ENCODE measurements at places on chromosomes 2 and 18.

- DNase-seq, result no peak
Observed at GRCh38 chr2:46041434-46041833, 255.8 kb upstream of the EPAS1 start.

DNA sequence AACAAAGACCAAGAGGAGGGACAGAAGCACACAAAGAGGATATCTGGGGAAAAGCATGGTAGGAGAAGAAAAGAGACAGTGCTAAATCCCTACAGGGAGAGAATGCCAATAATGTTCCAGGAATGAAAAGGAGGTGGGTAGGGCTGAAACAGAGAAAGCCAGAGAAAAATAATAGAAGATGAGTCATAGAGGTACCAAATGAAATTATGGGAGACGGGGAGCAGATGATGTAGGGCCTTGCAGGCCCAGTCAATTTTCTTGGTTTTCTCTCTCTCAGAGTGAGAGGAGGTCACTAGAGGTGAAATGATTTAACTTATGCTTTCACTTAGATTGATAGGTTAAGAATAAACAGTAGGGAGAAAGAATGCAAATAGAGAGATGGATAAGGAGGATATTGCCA, 61.5 kb downstream of the RPRM start:
- DNase-seq, result no peak

DNA sequence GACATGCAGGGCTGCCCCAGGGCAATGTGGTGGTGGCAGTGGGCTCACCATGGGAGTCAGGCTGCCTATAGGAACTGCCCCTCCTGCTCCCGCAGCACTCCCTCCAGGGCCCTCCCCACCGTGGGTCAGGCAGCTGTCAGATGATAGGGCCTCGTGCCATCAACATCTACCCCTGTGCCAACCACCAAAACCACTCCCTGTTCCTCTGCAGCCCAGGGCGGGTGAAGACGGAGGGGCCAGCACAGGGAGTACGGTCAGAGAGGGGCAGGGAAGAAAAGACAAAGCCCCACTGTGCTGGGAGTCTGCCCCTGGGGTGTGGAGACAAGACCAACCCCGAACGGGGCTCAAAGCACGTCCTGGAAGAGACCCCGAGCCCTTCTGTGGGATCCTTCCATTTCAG, 97.4 kb downstream of the TNS1 start:
- no peak for DNase-seq

DNA sequence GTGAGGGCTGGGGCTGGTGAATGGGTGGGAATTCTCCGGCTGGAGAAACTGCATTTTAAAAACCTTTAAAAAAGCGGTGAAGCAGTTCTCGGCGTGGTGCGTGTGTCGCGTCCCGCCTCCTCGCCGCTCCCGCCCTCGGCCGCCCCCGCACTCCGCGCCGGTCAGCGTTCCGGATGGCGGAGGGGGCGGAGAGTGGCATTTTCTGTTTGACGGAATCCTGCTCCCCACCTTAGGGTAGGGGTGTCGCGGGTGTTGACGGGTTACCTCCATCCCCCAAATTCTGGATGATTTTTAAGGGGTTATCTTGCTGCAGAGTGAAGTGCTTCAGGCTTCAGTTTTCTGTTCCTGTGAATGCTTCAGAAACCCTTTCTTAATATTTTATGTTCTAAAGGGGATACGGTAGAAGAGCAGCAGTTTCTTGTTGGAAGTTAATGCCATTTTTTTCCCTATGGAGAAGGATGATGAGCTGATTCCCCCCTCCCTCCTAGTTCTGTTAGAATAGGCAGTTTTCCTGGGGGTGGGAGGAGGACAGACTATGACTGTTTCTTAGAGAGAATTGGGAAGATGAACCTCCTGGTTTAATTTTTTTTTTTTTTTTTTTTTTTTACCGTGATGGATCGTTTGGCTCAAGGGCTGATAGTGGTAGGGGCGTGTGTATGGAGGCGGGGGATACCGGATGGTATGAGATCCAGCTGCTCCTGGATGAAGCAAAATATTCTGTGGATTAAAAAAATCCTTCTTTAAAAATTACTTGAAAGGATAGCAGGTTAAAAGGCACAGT, 756 bp downstream of the ABI2 start:
- DNase-seq, result peak; percentile 59

- DNase-seq, result no peak
Observed at GRCh38 chr18:26181343-26181826, 44.9 kb upstream of the TAF4B start.

- no peak for DNase-seq
Observed at GRCh38 chr2:60948926-60949579, 67.7 kb downstream of the REL start.

DNA sequence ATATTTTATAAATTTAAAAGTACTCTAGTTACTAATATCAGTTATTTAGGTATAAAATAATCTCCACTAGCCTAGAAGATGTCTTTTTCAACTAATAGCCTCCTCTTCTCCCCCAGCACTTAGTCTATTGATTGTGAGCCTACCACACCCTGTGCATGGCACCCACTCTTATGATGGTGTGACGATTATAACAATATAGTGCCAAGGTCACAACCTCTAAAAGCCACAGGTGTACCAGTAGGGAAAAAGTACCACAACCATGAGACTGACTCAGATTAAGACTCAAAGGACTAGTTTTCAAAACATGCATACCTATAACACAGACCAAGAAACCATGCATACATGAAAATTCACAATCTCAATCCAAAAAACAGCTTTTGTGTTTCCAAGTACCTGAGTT, 27.6 kb downstream of the THADA start:
- DNase-seq, result no peak

GRCh38 chr2:219997341-219997851, 370.0 kb downstream of the SLC4A3 start:
- DNase-seq, result peak; percentile 48

GRCh38 chr2:48902521-48902920, 147.0 kb upstream of the LHCGR start:
- DNase-seq, result no peak

GRCh38 chr18:65941482-65941881, 190.7 kb downstream of the CDH7 start:
- DNase-seq, result no peak

DNA sequence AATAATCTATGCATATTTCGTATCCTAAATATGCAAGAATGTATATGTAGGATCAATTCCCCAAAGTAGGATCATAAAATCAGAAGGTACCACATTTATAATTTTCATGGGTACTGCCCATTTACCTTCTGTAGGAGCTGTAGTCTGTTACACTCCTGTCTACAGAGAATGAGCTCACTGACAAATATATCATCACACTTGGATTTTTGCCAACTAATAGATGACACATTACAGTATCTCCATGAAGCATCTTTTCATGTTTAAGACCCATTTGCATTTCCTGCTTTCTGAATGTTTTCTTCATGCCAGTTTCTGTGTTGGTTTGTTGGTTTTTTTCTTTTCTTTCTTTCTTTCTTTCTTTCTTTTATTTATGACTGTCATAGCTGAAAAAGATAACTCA, 70.9 kb upstream of the EML6 start:
- no peak for DNase-seq

GRCh38 chr2:53632714-53633113, 134.9 kb upstream of the CHAC2 start:
- DNase-seq, result no peak

DNA sequence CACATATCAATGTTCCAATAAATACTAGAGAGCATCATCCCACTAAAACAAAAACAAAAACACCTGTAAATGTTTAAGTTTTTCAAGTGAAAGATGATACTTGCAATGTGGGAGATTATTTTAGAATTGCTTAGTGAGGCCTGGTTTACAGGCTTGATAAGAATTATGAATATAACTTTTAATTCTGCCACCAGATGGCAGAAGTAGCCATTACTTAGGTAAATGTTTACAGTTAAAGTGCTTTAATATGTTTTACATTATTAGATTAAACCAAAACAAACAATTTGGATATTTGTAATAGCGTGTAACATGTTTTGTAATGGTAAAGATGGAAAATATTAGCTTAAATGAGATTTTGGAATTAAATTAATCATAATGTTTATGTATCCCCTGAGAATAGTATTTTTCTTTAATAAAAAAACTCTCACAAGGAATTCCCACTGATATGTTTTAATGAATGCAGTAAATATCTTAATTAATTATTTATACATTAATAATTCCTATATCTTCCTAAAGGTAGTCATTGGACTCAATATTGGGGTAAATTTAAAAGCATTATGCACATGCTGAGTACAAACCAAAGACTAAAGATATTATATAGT, 522.0 kb downstream of the SPAG16 start:
- DNase-seq, result no peak

DNA sequence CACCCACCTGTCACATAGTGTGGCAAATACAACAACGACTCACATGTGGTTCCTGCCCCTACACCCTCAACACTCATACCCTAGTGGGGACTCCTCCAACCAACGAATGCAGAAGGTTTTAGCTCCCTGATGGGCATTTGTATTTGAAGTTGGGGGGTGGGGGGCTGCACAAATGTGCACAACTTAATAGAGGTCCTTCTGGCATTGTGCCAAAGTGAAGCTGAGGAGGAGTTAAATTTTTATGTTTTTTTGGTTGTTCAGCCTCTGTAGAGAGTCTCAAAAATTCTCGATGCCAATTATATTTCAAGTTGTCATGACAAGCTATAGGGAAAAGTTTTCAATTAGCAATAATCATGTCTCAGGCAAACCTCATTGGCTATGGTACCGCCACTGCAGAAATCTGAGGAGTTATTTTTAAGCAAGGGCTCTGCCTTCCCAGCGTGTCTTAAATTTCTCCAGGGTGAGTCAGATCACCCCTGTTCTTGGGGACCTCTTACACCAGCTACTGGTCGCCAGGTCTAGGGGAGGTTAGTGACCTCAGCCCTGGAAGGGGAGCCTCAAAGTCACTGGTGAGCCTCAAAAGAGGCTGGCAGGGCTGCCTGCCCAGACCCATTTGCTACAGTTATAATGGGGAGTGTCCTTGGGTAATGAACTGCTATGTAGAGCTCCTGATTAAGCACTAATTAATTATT, 102.7 kb upstream of the TAF1B start:
- no peak for DNase-seq

DNA sequence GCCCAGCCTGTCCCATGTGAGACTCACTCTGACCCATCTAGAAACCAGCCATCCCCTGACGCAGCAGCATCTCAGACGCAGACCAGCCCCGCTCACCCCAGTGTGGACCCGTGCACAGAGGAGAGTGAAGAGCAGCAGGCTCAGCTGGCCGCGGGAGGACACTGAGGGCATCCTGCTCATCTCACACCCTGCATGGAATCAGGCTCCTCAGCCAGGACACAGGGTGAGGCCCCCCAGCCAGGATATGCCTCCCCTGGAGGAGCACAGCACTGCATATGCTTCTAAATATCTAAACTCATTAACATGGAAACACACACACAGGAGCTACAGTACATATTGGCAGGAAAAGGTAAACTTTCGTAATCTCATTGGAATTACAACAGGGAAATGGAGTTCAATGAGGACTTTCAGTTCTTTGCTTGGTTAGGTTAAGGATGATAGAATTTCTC, 34.4 kb downstream of the NEMP2 start:
- DNase-seq, result no peak

DNA sequence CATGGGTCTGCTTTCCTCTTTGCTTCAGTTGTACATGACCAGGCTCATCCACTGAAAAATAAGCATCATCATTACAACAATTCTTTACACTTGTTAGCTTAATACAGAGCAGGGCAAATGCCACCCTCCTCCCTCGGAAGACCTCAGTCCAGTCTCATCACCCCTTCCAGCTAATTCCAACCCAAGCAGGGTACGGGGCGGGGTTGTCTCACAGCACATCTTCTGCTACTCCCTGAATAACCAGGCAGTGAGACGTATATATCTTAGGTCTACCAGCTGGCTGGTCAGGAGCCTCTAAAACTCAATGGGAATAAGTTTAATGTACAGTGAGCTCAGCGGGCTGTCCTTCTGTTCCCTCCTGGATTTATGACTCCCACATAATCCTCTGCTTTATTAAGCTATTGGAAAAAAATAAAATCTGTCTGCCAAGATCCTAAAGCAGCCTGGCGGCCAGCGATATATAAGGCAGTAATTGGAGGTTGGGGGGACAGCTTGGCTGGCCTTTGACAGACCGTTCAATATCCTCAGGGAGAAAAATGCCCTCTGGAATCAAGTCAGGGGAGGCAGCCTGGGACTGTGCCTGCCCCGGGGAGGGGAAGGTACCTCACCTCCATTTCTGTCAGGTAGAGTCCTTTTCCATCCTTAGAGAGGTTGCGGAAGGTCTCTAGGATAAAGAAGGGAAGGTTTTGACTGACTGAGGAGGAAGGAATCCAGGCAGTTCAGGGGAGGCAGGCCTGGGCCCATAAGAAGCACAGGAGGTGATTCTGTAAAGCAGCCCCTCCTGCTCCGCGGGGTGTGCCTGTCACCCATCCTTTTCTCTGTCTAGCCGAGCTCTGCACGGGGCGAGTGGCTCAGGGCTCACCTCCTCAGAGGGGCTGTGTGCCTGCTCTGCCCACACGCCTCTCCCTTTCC, 76.3 kb downstream of the CAPN13 start:
- no peak for DNase-seq

- no peak for DNase-seq
Observed at GRCh38 chr2:80473796-80474195, 169.2 kb upstream of the LRRTM1 start.

DNA sequence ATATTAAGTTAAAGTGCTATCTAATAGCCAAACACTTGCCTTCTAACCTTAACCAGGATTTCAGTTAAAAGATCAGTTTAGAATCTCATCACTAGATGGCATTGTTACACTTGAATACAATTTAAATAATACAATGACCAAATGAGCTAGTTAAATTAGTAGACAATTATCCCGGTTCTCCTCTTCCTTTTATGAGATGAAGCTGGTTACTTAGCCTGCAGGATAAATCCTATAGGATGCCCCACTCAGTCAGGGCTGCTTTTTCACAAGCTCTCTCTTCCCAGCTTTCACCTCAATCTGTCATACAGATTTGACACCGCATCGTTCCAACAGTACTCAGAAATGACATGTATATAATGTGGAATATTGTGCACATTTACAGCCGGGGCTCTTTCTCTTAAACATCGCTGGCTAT, 678.8 kb downstream of the KCNJ3 start:
- DNase-seq, result peak; percentile 14

- no peak for DNase-seq
Observed at GRCh38 chr2:69300650-69301049, 86.4 kb downstream of the GFPT1 start.

- no peak for DNase-seq
Observed at GRCh38 chr2:65668744-65669143, 236.3 kb upstream of the SPRED2 start.

DNA sequence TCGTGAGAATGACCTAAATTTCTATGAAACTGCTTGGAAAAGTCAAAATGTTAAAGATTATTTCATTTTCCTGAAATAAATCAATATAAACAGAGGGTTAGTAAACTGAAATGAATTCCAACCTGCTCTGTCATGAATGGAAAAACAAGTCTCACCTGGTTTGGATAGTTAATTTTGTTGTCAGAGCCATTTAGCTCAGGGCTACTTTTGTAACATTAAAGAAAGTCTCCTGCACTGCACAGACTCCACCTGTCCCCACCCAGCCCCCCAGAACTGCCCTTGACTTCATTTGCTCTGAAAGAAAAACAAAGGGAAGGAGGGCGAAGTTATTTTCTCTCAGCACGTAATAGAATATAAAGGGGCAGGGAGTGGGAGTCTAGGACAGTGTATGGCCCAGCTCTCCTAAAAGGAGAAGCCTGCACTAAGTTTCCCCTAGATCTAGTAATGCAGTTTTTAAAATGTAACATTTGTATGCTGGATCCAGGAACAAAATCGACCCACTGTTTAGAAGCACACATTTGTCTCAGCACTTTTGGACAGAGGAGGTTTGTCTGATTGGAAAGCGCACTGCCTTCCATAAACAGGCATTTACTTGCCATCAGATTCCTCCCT, 54.2 kb upstream of the ACSL3 start:
- DNase-seq, result no peak
